Fibroblast of the aortic adventitia (primary cell): ENCODE measurements at places on chromosomes 12 and 14. TPM values are rescaled to one million over a fixed set of nuclear protein-coding genes. Genes with fewer than 3 reads are reported as not detected.

DNA sequence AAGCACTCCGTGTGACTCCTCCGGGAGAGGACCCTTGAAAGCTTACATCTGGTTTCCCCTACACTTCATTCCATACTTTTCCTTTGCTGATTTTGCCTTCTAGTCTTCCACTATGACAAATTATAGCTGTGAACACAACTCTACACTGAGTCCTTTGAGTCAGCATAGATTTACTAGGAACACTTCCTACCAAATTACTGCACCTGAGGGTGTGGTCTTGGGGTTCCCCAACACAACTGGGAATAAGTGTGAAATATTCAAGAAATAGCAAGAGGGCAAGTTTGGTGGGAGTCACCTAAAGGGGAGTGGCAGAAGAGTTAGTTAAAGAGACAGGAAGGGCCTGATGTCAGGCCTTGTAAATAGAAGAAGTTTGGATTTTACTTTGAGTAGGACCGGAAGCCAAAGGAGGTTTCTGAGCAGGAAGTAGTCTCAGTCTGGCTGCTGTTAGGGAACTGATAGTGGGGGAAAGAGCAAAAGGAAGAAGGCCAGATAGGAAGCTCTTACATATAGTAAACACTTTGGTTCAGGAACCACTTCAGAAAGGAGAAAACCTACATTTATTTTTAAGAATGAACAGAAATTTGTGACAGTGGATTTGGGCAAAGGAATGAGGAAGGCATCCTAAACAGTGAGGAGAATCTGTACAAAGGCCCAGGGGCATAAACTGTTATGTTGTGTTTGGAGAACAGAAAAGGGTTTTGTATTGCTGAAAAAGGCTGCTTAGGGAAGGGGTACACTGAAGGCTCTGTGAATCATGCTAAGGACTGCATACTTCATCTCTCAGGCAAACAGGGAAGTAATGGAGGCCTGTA, 14.2 kb downstream of the SEL1L start:
- DNase-seq: no peak

GRCh38 chr12:109082751-109083150, 10.5 kb downstream of the ALKBH2 start:
- DNase-seq: no peak

- peak; percentile 57 for DNase-seq
These were observed 8.2 kb downstream of the IPO8 start for GRCh38 chr12:30687265-30687986.

DNA sequence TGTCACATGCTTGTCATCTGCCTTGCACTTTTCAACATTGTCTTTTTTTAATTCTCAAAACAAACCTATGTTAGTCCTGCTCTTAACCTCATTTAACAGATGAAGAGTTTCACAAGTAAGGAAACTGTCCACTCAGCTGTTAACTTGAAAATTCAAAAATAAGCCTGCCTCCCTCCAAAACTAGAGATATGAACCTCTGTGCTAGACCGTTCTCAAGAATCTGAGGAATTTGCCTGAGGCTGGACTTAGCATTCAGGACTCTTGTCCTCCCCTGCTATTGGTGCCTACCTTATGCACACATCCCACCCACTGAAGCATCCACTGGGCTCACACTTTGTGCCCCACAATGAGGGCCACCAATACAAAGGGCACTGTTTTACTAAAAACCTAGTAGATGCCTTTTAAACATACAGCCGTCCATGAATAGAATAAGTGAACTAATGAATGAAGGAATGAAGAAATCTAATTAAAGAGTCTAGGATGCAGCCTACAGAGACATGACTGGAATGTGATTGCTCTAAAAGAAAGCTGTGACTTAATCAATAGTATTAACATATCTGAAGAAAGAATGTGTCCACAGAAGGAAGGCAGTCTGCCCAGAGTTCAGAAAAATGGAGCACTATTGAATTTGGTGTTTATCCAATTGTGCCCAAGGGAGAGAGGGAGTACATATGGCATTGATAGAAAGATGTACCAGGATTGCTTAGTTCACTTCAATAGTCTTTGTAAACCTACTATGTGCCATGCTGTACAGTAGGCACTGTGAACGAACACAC, 238.5 kb downstream of the SPTSSA start:
- no peak for DNase-seq

- DNase-seq: no peak
These were observed 323.9 kb downstream of the LRIG3 start for GRCh38 chr12:58596381-58596780.

The KRT7 gene
- total RNA-seq: 1.4 and 20.0 TPM in 2 replicates

The TPPP2 gene
- total RNA-seq: not detected in 2 replicates
